Hippocampal formation (tissue), 2 donors: ENCODE measurements at places on chromosomes 1 and 21.

DNA sequence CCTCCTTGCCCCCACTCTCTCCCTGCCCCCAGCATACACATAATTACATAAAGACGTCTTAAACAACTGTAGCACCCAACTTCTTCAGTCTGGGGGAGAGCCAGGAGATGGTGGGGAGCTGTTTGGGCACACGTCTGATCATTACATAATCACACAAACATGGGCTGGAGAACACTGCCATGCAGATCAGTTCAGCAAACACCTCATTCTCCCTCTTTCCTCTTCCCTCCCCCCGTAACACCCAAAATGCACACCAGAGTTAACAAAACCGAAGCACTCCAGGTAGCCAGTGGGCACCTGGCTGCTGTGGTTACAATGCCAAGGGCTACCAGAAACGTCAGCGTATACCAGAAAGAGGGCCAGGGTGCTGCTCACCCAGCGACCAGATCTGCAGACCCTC lies 1.6 kb downstream of the HIVEP3 start:
- DNase-seq = peak; percentile 22

- DNase-seq = no peak
Measured at GRCh38 chr1:153430166-153430553, 13.8 kb downstream of the S100A7A start.

DNA sequence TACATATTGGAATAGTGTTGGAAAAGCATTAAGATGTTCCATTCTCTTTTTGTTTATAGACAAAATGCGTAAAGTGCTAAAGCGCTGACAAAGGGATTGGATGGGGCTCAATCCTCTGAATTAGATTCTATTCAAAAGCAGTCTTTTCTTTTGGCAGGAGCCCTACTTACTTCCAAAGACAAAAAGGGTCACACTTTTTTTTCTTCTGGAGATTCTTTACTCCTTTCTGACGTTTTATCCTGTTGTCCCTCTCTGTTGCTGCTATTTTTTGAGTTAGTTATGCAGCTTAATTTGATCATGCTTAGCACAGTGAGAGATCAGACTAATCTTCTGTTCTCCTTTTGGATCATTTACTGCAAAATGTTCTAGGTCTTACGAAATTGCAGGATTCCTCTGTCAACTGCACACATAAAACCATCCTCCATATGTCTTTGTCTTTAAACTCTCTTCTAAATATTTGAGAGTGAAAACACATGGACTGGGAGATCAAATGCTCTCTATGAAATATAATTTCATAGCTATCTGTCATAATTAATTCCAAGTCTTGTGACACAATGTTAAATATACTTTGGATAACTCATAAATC lies 656.4 kb upstream of the ADGRL2 start:
- DNase-seq = no peak

- DNase-seq = no peak
Measured at GRCh38 chr1:200040481-200041138, 13.1 kb downstream of the NR5A2 start.

GRCh38 chr21:40768056-40768455 lies 78.9 kb downstream of the DSCAM start:
- DNase-seq = no peak

DNA sequence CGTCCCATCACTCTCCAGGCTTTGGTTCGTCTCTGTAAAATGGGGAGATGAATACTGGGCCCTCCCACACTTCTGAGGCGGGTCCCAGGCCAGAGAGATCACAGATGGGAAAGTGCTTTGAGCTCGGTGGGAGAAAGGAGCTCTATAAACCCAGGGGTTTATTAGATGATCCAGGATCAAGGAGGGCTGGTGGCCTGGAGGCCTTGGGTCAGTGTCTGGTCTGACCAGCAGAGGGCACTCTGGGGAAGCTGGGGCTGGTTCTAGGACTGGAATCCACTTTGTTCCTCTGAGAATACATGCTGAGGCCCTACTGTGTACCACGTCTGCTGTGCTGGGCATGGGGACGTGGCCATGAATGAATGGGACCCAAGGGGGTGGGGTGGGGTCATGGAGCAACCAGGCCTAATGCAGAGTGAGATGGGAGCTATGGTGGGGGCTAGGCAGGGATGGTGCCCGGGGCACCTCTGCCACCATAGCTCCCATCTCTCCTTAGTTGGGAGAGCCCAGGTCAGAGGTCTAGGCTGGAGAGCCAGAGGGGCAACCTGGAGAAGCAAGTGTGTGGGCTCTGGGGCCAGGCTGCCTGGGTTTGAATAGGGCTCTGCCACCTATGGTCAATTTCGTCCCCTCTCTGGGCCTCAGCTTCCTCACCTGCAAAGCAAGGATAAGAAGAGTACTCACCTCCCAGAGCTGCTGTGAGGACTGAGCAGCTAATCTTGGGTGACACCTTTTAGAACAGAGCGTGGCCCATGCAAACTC lies 9.0 kb upstream of the FAM131C start:
- no peak for DNase-seq

DNA sequence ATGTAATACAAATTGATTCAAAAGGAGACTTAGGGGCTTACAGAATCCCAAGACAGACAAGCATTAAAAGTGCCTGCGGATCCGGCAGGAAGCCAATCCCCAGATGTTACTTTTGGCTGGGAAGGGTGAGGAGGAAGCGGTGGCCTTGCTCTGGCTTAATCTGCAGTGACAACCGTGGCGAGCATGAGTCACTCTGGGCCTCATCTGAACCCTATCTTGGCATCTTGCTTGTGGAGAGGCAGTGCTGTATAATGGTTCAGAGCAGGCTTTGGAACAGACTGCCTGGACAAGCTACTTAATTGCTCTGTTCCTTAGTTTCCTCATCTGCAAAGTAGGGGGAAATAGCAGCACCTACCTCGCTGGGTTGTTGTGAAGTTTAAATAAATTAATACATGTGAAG lies 74.1 kb downstream of the XCL2 start:
- no peak for DNase-seq
